ENCODE measurements at places on chromosomes 7 and 10.

- peak; percentile 41 for DNase-seq
Measured at GRCh38 chr10:92801978-92802872, 46.1 kb upstream of the EXOC6 start.

DNA sequence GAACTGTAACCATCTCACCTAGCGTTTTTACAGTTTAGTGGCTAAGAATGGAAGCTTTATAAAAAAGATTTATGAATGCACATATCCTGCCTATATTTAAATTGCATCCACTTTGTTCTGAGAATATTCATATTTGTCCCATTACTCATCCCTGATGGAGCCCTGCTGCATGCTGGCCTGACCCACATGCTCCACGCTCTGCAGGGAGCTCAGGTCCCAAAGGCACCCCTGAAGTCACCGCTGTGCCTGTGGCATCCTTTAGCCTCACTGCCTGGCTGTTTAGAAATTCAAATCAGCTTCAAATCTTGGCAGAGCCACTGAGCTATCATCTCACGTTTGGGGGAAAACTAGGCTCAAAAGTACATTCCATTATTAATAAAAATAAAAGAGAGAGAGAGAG, 24.4 kb downstream of the C10orf90 start:
- DNase-seq, result no peak

DNA sequence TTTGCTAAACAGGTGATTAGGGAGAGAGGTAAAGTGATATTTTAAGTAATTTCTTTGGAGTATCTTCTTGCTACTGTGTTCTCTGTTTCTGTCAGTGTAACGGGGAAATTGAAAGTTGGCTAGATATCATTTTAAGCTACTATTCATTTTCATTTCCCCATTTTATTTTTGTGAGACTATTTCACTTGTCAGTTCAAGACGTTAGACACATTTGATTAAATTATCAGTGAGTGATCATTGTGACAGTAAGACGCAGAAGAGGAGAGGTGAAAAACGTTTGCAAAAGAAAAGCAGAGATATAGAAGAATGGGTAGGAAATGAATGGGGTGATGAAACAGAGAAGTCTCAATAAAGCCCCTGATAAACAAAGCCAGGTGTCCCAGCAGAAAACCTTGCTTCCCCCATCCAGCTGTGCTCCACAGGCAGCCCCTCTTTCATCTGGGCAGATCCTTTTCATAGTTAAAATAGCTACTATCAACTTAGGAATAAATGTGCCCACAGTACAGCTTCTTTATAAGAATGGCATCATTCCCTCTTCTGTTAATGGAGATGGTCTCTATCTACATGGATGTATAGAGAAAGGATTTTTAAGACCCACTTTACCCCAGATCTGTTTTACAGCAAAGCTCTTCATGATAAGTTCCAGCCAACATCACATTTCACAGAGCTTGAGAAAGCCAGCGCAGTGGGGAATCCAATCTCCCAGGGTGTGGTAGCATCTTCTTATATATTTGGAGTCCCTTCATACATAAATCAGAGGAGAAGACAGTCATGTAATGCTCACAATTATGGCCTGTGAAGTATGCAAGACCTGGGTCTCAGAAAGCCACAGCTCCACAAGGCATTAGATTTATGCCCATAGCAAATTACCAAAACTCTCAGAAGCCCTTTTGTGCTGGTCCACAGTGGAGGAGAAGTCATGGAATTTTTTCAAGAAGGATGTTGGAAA, 138.1 kb upstream of the ITGB1 start:
- DNase-seq, result peak; percentile 51

- no peak for DNase-seq
Measured at GRCh38 chr7:108235451-108236061, 105.4 kb upstream of the LAMB4 start.

DNA sequence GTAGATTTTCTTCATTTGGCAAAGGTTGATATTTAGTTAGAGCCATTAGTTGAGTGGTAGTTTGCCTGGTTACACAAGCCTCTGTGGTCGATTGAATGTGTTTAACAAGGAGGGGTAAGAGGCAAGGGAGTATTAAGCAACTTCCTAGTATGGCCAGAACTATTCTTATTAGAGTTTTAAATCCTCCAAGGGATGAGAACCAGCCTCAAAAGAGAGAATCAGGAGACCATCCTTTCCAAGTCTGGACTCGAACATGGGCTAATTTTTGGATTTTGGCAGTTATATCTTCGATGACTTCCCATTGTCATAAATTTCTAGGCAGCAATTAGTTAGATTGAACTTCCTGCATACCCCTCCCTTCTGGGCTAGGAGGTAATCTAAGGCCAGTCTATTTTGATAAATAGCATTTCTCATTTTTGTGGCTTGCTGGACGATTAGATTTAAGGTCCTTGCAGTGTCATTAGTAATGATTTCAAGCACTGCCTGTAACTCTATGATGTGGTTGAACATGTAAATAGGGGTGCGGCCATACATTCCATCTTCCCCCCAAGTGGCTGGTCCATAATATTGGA, 219.5 kb upstream of the KCND2 start:
- DNase-seq, result no peak

GRCh38 chr10:75127471-75127870, 16.0 kb downstream of the SAMD8 start:
- DNase-seq, result no peak

DNA sequence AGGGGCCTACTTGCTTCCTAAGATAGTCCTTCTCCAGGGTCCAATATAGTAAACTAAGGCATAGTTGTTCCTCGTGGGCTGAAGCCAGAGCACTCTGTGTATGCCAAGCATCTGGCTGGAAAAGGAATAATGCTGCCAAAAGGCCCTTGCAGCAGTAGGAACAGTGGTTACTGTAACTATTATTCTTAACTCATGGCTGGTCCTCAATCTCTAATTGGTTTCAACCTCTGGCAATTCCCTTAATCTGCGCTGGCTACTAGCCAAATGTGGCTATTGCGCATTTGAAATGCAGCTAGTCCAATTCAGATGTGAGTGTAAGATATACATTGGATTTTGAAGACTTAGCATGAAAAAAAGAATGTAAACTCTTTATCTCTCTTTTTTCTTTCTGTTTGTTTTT, 27.8 kb upstream of the LBX1 start:
- DNase-seq, result no peak

DNA sequence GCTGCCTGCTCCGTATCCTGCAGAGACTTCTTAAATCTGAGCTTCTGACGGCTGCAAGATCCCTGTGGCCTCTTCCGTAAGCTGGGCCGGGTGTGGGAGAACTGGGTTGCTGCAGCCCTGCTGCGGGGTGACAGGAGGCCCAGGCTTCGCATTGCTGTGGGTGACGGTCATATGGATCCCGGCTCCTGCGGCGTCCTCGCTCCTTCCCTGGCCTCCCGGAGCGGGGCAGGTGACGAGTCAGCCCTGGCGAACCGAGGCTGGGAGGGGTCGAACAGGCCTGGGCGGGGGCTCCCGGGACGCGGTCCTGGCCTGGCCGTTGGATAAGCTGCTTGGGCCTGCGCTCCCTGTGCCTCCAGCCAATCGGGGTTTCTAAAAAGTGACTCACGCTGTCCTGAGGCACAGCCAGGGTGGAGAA, 7.8 kb upstream of the UBE2D1 start:
- peak; percentile 70 for DNase-seq

DNA sequence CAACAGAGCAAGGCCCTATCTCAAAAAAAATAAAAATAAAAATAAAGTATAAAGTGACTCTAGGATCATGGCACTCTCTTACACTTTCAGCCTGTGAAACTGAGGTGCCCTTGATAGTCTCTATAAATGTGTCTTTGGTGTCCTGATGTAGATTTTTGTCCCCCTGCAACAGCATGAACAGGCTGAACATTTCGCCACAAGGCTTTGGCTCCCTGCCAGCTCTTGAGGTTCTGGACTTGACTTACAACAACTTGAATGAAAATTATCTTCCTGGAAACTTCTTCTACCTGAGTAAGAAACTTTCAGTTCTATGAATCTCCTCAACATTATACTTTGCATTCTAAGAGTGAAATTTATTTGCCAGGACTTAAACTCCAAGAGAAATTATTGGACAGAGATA, 48.1 kb upstream of the BMS1 start:
- no peak for DNase-seq

- DNase-seq, result peak; percentile 58
Measured at GRCh38 chr10:97574374-97575126, 2.0 kb downstream of the ANKRD2 start.

DNA sequence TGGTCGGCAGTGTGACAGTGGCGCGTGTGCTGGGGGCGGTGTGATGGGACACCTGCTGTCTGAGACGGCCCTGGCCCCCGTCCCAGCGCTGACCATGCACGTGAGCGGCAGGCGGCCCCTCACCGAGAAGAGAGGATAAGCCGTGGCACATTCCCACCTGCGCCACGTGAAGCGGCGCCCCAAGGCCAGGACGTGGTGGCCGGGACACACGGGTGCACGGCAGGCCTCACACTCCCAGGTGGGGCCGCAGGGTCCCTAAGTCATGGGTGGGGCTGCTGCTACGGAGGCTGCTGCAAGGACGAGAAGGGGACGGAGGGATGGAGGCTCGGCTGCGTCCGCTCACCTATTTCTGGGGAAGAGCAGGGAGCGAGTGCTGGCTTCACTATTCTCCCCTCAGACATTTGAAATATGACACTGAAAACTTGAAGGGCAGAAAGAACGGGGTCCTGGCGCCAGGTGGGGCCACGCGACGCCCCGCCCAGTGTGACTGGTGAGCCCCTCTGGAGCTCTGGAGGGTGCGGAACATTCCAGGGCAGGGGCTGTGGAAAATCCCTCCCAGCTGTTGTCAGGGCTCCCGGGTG, 7.5 kb downstream of the CYP2W1 start:
- DNase-seq, result no peak

DNA sequence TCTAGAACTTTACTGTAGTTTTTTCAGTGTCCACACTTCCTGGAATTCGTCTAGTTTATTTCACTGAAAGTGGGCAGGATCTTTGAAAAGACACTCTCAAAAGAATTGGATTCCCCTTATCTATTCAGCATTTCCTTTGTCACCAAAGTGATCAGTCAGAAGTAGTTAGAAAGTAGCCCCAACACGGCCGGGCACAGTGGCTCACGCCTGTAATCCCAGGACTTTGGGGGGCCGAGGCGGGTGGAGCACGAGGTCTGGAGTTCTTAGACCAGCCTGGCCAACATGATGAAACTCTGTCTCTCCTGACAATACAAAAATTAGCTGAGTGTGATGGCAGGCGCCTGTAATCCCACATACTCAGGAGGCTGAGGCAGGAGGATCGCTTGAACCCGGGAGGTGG, 69.0 kb upstream of the KMT2C start:
- no peak for DNase-seq

- no peak for DNase-seq
Measured at GRCh38 chr7:101236292-101236835, 1.2 kb downstream of the CLDN15 start.

GRCh38 chr7:38781991-38782390, 127.0 kb downstream of the VPS41 start:
- DNase-seq, result peak; percentile 35

DNA sequence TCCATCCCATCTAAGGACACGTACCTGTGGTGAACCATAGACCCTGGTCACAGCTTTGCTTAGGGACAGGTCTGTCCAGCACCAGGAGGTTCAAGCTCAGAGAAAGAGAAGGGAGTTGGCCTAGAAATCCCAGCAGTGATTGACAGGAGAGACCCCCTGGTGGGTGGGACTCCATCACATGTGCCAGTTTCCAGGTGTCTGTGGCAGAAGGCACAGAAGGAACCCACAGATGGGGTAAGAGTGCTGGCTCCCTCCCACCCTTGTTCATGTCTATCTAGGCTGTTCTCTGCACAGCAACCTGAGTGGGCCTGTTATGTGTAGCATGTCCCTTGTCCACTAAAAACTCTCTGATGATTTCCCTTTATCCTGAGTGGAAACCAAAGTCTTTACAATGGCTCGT, 54.0 kb upstream of the GRB10 start:
- no peak for DNase-seq

DNA sequence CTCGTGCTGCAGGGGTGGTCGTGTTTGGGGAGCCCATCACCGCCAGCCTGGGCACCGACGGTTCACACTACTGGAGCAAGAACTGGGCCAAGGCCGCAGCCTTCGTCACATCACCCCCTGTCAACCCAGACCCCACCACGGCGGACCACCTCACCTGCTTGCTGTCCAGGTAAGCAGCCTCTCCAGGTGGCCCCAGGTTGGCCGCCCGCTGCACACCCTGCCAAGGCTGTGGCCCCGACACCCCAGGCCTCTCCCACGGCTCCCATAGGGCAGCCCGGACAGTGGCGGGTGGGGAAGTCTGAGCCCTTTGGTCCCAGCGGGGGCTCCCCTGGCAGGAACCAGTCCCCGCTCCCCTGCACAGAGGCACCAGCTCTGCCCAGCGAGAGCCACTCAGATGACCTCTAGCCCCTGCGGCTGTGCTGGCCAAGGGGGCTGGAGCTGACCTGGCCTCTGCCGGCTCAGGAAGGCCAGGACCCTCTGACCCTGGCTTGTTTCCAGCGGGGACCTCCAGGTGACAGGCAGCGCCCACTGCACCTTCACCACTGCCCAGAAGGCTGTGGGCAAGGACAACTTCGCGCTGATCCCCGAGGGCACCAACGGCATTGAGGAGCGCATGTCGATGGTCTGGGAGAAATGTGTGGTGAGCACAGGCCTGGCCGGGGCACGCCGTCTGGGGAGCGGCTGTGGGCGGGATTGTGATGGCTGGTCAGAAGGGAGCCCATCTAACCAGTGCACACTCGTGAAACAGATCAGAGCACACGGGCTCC, 13.8 kb downstream of the DPYSL4 start:
- no peak for DNase-seq

- DNase-seq, result no peak
Measured at GRCh38 chr7:129421717-129422250, 12.4 kb upstream of the STRIP2 start.

- DNase-seq, result peak; percentile 65
Measured at GRCh38 chr7:20306180-20306946, 24.3 kb upstream of the ITGB8 start.

GRCh38 chr7:87067788-87068187, 8.3 kb upstream of the ELAPOR2 start:
- no peak for DNase-seq

GRCh38 chr10:97356318-97356914, 21.9 kb upstream of the FRAT2 start:
- DNase-seq, result no peak

DNA sequence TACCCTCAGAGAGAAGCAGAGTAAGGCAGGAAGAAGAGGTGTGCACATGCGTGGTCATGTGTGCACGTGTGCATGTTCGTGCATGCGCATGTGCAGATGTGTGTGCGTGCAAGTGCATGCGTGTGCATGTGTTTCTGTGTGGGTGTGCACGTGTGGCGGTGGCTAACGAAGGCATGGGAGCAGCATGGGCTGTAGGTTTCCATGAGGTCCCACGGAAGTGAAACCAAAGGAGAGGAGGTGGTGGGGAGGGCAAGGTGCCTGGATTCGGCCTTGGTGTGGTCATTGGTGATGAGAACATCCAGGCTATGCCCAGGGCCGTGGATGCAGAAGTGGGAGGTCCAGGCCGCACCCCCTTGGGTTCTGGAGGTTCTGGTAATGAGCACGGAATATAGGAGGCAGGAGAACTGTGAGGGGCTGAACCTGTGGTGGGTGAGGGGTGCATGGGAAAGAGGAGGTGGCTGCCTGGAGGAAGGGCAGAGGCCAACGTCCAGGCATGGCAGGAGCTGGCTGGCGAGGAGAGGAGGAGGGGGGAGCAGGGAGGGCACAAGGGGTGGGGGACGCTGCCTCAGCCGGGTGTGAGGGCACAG, 2.4 kb upstream of the INPP5A start:
- DNase-seq, result no peak

- DNase-seq, result no peak
Measured at GRCh38 chr7:135684136-135684535, 21.8 kb downstream of the STMP1 start.

Measured in GM23338 (cell line).